ENCODE measurements at places on chromosomes 1 and 21.

GRCh38 chr1:155513300-155513916, 49.2 kb downstream of the ASH1L start:
- no peak for DNase-seq

- no peak for DNase-seq
Measured at GRCh38 chr1:227958617-227959324, 11.0 kb upstream of the WNT9A start.

- no peak for DNase-seq
Measured at GRCh38 chr21:45533361-45533845, 8.8 kb downstream of the SLC19A1 start.

- DNase-seq = no peak
Measured at GRCh38 chr1:50080904-50081586, 27.7 kb upstream of the ELAVL4 start.

- no peak for DNase-seq
Measured at GRCh38 chr1:181986907-181987305, 74.6 kb downstream of the ZNF648 start.

DNA sequence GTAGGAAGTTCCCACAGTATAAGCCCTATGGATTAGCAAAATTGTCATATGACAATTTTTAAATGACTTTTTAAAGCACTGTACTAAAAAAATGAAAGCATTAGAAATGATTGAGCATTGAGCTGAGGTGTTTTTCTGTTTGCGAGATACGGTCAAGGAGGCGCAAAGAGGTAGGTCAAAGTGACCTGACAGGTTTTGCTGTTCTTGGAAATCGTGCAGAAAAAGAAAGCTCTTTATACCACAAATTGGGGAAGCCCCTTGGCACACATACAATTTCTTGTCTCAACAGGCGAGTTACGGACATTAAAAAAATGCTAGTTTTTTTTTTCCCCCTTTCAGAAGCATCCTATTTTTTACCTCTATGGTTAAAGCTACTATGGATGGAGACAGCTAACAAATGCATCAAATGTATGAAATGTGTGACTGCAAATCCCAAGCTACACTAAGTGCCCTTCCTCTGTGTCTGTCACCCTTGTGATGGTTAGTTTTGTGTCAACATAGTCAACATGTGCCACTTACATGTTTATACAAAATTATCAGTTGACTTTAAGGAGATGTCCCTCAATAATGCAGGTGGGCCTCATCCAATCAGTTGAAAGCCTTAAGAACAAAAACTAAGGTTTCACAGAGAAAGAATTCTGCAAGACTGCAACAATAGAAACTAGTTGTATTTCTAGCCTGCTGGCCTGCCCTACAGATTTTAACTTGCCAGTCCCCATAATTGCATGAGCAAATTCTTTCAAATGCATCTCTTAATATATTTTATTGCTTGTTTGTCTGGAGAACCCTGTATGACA, 29.3 kb downstream of the CRYZ start:
- no peak for DNase-seq

DNA sequence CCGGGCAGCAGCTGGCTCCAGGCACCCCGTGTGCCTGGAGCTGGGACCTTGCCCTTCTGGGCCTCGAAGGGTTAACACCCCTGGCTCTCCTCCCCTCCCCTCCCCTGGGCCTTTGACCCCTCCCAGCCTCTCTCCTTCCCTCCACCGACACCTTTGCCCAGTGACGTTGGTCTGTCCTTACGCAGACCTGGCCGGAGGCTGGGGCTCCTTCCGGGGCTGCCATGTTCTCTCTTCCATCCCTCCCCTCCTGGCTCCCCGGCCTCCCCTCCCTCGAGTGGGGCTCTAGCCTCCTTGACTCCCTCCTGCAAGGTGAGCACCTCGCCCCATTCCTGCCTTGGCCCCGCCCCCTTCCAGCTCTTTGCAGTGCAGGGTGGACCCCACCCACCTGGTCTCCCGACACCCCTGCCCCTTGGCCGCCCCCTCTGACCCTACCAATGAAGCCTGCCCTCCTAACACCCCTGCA, at the start of gene TMEM82:
Gene TMEM82 (plus strand): TSS at position 161 of the 463 bp plus-strand sequence. CDS start 61 bp downstream, at position 222.
- DNase-seq = no peak

DNA sequence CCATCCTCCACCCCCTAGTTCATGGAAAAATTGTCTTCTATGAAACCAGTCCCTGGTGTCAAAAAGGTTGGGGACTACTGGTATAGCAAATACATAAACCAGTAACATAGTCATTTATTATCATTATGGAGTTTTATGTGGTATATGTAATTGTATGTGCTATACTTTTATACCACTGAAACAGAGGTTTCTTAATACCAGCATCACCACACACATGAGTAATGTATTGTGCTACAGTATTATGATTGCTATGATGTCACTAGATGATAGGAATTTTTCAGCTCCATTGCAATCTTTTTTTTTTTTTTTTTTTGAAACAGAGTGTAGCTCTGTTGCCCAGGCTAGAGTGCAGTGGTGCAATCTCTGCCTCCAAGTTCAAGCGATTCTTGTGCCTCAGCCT, 5.7 kb upstream of the PAXBP1 start:
- no peak for DNase-seq

DNA sequence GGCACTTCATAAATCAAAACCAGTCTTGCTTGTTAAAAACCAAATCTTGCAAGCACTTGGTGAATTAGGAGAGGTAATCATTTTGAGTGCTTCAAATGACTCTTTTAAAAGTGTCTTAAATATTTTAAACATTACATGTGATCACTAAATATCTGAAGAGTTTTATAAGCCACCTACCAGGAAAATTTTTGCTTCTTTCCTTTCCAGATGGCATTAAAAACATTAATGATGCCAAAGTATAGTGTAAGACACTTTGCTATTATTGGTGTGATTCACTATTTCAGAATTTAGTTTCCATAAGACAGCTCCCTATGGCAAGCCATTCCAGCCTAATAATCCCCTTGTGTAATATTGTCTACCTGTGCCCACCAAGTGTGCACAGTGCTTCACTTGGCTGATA, 548.8 kb upstream of the ADAMTS5 start:
- DNase-seq = peak; percentile 10

DNA sequence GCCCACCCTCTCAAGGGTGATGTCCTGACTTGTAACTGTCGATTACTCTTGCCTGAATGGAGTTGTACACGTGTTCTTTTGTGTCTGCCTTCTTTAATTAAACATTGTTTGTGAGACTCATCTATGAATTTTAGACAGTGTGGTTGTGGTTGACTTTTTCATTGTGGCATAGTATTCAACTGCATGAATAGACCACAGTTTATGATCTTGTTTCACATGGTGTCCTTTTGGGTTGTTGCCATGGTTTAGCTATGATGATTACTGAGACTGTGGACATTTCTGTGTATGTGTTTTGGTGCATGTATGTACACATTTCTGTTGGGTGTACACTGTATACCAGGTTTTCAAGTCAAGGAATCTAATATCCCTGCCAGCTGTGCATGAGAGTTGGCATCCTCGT, 30.1 kb downstream of the PRMT2 start:
- DNase-seq = no peak

DNA sequence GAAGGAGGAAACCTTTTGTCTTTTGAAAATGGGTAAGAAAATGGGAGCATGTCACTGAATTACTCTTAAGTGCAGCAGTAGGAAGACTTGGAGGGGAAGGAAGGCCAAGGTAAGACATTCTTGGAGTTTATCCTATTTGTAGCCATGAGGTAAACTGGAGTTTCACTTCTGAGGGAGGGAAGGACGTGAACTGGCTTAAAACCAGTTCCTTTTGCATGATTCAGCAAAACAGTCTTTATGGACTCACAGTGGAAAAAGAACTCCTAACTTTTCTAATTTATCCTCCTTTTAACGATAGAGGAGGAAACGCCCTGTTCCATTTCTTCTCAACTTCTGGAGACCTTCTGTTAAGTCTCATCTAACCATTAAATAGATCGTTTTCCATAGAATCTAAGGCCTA, 2.5 kb downstream of the PRDX6 start:
- no peak for DNase-seq

DNA sequence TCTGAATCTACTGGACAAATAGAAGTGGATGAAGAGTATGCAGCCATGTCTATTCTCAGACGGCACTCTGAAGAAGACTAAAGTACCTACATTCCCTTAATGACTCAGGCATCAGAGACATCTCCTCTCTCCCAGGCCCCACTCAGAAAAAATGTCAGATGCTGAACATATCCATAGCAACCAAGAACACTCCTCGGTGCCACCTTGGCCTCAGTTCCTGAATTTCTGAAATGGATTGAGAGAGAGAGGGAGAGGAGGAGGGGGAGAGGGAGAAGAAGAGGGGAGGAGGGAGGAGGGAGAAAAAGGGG, 16.0 kb upstream of the OVAAL start:
- peak; percentile 37 for DNase-seq

DNA sequence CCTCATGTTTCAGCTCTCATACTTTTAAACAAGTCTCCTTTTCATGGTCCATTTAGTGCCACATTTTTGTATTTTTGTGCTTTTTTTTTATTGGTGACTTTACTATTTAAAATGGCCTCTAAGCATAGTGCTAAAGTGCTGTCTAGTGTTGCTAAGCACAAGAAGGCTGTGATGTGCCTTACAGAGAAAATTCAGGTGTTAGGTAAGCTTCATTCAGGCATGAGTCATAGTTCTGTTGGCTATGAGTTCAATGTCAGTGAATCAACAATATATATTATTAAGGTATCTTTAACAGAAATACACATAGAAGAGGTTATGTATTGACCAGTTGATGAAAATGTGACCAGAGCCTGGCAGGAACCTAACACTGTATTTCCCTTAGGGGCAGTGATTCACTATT, 12.8 kb upstream of the FUBP1 start:
- DNase-seq = no peak

DNA sequence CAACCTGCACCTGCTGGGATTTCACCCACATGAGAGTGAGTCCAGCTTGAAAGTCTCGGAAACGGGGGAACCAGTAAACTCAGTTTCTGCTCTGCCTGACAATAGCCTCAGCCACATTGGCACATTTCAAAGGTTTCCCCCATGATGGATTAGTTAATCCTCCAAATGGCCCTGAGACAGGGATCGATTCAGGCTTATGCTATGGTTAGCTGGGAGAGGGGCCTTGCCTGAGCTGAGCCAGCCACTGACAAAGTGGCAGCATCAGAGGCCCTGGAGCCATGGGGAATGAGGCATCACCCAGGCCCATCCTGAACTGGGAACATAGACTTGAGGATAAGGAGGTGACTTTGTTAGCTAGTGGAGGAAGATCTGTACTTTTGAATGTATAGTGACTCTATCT, 2.9 kb upstream of the CLSTN1 start:
- no peak for DNase-seq

GRCh38 chr1:21157868-21158267, 18.8 kb downstream of the EIF4G3 start:
- DNase-seq = no peak

Measured in NCI-H226 (cell line).